ENCODE measurements at places on chromosomes 1 and 21.

DNA sequence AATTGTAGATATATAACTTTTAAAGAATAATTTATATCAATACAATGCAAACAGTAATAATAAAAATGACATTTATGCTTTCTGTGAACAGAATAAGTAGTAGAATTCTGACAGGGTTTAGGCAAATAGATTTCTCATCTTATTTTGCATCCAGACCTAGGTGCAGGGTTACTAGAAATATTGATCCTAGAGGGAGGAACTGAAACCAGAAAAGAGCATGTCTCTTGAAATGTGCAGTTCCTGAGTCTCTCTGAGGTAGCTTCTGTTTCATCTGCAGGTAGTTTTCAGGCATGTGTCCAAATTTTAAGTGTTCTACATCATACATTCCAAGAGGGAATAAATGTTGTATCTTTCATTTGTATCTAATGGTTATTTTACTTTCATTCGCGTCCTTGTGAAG is 631.9 kb upstream of the ADGRL4 start:
- DNase-seq = no peak

DNA sequence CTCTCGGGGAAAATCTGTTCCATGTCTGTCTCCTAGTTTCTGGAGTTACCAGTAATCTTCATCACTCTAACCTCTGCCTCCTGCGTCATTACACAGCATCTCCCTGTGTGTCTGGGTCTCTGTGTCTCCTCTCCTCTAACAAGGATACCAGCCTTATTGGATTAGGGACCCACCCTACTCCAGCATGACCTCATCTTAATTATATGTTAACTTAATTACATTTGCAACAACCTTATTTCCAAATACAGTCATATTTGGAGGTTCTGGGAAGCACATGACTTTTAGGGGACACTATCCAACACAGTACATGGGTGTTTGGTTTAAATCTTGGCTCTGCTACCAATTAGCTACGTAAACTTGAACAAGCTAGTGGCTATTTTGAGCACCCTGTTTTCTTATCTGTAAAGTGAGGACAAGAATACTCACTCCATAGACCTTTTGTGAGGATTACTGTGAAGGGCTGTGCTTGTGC is 83.9 kb upstream of the SGIP1 start:
- DNase-seq = no peak

DNA sequence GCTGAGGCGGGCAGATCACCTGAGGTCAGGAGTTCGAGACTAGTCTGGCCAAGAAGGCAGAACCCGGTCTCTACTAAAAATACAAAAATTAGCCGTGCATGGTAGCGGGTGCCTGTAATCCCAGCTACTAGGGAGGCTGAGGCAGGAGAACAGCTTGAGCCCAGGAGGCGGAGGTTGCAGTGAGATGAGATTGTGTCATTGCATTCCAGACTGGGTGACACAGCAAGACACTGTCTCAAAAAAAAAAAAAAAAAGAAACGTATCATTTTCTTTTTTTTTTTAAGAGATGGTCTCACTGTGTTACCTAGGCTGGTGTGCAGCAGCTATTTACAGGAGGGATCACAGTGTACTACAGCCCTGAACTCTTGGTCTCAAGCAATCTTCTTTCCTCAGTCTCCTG is 47.3 kb downstream of the ITGB3BP start:
- peak; percentile 5 for DNase-seq

GRCh38 chr1:204945565-204945977 is 74.9 kb downstream of the NFASC start:
- DNase-seq = no peak

- no peak for DNase-seq
Measured at GRCh38 chr1:14616632-14617396, 18.3 kb downstream of the KAZN start.

DNA sequence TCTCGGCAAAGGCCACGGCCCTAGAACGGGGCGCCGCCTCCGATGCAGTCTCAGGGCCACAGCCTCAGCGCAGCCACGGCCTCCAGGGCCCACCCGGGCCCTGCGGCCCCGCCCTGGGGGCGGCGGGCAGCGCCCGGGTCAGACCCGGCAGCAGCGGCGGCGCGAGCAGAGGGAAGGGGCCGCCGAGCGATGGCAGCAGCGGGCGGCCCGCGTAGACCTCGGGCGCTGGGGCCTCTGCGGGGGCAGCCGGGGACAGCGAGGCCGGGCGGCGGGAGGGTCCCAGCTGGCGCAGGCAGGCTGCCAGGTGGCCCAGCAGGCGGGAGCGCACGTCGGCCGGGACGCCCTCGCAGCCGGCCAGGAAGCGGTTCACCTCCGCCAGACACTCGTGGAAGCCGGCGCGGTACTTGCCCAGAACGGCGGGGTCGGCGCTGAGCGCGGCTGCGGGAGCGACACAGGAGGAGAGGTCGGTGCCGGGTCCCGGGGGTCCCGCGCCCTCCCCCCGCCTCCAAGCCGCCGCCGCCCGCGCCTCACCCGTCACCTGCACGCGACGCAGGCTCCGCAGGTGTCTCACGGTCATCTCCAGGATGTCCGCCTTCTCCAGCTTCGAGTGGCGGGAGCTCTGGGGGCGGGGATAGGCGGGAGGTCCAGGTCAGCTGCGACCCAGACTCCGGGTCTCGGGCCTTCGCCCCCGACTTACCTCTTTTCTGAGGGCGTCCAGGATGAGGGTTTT is 737 bp downstream of the HES4 start:
- DNase-seq = no peak

GRCh38 chr1:198879711-198880306 is 241.0 kb downstream of the PTPRC start:
- DNase-seq = peak; percentile 35

GRCh38 chr1:62139410-62139809 is 55.2 kb upstream of the L1TD1 start:
- no peak for DNase-seq
